ENCODE measurements at places on chromosomes 13 and 19.

DNA sequence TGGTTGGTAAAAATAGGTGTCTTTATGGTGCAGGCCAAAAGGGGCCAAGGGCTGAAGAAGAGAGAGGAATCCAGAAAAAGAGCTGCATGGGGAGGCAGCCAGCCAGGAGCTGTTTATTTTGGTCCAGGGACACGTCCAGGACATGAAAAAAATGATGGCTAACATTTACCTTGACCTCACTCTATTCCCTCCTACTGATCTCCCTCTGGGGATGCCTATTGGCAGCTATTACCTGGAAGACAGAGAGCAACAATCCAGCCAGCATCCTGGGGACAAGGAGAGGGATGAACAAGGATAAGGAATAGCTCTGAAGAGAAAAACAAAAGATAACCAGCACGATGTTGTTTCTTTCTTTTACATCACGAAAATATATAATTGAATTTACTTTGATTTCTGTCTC lies 1599.6 kb downstream of the SLITRK5 start:
- DNase-seq: no peak

DNA sequence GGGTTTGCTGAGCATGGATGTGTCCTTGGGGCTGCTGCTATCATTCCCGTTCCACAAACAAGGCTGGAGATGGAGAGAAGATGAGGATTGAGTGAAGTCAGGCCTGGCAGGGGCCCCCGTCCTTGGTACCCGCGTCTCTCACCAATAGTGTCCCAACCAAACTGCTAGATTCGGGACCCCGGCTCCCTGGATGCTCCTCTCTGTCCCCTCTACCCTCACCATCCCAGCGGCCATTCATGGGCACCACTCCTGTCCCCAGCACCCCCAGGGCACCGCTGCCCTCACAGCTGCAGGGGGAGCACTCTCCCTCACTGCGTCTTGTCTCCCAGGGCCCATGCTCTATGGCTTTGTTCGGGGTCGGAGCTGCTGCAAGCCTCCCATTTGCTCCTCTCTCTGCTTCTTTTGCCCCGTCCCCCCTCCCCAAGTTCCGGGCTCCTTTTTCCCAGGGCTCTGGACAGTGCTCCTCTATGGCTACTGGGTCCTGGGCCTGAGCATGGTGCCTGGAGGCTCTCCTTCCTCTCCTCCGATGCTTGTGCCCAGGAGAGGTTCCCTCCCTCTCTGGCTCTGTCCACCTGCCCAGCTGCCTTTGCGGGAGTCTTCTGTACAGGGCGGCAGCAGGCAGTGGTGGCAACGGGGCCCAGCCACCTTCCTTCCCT lies 219.5 kb downstream of the TEX29 start:
- no peak for DNase-seq

- DNase-seq: peak; percentile 41
Measured at GRCh38 chr19:43525836-43526771, 897 bp downstream of the ETHE1 start.

DNA sequence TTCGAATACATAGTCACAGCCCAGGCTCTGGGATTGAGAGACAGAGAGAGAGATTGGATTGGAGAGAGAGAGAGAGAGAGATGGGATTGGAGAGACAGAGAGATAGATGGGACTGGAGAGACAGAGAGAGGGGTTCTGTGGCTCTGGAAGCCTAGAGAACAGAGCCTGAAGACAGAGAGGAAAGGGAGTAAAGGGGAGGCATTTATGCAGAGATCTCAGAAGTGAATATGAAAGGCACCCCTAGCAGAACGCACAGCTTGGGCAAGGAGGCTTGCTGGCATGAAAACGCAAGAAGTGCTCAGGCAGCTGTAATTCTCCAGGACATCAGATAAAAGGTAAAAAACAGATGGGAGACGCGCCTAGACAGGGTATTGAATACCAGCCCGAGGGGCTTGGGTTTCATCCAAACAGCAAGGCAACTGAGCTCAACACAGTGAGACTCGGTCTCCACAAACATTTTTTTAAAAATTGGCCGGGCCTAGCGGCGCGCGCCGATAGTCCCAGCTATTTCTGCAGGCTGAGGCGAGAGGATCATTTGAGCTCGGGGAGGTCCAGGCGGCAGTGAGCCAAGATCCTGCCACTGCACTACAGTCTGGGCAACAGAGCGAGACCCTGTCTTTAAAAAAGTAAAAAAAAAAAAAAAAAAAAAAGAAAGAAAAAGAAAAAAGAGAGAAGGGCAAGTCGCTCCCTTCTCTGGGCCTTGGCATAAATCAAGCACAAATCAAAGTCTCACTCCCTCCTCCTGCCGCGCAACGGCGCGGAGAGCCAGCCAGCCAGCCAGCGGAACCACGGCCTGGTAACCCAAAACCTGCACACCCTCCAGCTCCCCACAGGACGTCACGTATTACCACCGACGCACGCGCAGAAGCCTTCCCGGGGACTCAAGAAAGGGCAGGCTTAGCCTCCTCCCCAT lies 774 bp upstream of the PPP2R1A start:
- DNase-seq: no peak

DNA sequence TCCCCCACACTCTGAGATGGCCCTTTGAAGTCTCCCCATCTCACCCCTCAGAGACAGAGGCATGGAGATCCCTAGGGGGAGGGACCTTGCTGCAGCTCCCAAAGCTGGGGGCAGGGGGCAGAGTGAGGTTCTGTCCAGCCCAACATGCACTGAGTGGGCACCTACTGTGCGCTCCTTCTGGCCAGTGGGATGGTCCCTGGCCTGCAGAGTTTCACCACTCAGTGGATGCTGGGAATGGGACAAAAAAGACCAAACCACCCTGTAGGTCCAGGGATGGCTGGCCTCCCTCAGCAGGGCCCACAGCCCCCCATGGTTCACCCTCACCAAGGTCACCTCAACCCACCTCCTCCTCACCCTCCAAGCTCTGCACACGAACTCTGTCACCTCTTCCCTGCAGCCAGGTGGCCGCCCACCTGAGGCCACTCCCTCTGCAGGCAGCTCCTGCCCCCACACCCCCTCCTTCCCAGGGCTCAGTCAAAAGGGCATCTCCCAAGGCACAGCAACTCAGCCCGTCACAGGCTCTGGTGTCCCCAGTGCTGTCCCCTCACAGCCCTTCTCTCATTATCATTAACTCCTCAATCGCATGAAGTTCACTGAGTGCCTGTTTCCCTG lies 16.1 kb downstream of the CEACAM21 start:
- no peak for DNase-seq

GRCh38 chr13:94598281-94598680 lies 2.3 kb upstream of the TGDS start:
- DNase-seq: no peak

DNA sequence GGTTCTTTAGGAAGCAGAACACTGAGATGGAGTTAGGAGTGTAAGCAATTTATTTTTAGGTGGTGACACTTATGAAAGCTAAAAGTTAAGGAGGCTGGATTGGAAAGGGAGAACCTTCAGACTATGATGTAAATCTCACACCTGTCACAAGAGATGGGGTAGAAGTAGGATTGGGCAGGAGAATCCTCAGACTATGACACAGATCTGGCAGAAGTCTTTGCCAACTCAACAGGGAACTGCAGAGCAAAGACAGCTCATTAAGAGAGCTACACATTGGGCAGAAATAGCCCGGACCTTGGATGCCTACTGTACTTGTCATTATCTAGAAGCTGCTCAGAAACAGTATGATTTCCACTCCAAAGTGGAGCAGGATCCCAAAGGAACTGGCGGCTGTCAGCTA lies 134.4 kb downstream of the DNAJC15 start:
- no peak for DNase-seq

- no peak for DNase-seq
Measured at GRCh38 chr13:45364876-45365557, 24.0 kb upstream of the TPT1 start.

DNA sequence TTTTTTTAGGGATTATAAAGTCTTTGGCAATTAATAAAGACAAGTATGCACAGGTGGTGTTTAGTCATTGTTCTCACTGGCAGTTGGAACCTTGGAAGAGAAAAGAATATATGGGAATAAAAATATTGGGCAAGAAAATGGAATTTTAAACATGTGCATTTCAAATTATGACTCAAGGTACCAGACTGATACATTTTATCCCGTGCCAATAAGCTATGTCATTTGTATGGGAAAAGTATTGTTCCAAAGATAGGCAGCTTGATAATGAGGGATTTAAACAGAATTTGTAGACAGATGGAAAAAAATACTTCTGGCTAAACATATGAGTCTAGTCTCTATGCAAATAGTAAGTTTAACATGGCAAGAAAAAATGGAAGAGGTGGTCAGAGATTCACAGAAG lies 169.5 kb upstream of the UFM1 start:
- no peak for DNase-seq

- DNase-seq: no peak
Measured at GRCh38 chr19:35723671-35724070, 5.9 kb downstream of the KMT2B start.

DNA sequence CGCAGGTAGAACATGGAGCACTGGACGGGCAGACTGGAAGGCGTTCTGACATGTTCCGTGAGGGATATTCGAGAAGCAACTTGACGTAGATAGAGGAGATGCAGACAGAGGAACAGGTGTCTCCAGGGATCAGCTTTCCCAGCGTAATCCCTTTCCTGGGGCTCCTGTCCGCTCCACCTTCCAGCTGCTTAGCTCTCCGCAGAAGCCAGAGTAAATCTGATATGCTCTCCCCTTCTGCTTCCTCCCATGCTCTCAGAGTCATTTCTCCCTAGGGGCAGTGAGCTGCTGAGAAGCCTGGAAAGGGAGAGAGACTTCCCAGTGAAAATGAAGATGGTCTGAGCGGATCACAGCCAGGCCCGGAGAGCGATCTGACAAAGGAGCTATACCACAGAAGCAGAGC lies 23.0 kb upstream of the OLFM4 start:
- DNase-seq: peak; percentile 24

- DNase-seq: peak; percentile 31
Measured at GRCh38 chr19:13150931-13151604, 857 bp downstream of the IER2 start.

DNA sequence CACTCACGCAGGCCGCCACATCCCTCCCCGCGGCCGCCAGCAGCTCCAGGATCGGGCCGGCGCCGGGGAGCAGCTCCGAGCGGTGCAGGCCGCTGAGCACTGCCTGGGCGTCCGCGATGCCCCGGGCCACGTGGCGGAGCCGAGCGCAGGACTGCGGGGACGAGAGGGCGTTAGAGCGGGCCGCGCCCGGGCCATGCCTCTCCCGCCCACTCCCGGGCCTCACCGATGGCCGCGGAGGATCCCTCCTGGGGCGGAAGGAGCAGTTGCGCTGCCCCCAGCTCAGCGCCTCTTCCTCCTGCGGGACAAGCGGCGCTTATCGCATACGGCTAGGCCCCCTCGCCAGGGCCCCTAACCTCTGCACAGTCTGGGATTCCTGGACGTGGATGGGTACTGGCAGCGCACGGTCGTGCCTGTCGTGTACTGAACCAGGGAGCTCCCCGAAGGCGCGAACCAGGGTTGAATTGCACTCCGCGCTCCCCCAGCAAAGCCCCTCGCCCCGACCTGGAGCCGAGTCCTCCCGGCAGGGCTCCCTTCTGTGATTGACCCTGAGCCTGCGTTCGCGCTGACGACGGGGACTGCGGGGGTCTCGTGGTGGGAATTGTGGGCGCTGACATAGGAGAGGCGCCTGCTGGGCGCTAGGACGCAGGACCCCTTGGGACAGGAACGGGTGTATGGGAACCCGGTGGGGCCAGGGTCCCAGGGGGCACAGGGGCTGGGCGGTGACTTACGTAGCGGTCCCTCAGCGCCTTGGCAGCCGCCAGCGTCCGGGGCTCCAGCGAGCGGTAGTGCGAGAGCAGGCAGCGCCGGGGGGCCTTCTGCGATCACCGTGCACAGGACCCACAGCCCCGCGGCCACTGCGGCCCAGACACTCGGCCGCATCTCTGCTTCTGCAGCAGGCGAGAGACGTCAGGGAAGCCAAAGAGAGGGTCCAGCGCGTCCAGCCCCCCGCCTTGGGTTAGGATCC lies 673 bp downstream of the IFNL4 start:
- peak; percentile 42 for DNase-seq

- DNase-seq: peak; percentile 65
Measured at GRCh38 chr19:49489601-49490167, 2.3 kb downstream of the RPL13A start.

DNA sequence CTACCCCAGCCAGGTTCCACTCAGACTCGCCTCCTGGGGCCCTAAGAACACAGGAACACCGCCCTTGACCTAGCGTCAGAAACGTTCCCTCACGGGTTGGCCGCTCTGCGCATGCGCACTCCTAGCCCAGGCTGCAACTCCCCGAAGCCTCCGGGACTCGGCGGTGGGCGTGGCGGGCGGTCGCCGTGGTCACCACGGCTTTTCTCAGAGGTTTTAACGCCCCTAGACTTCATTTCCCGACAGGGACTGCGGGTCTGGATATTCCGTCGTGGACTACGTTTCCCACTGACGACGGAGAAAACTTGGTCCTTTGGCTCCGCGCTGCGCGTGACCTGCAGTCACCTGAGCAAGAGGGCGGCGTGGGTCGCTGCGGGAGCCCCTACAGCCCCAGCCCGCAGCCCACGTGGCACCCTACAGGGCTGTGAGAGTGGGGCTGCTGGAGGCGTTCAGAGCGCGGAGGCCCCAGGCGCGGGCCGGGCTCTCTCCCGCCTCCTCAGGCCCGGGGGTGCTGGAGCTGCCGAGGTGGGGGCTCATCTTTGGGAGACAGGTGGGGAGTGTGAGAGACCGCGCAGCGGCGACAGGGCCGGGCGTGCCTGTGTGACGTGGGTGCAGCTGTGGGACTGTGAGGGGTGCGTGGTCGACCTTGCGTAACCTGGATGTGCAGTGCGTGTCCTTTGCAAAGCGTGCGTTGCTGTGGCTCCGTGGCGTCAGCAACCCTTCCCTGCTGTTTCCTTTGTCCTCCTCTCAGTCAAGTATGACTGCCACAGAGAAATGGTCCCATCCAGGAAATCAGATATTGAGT lies 38.0 kb upstream of the ZNF573 start:
- no peak for DNase-seq

- no peak for DNase-seq
Measured at GRCh38 chr13:97287047-97287383, 64.9 kb downstream of the MBNL2 start.

DNA sequence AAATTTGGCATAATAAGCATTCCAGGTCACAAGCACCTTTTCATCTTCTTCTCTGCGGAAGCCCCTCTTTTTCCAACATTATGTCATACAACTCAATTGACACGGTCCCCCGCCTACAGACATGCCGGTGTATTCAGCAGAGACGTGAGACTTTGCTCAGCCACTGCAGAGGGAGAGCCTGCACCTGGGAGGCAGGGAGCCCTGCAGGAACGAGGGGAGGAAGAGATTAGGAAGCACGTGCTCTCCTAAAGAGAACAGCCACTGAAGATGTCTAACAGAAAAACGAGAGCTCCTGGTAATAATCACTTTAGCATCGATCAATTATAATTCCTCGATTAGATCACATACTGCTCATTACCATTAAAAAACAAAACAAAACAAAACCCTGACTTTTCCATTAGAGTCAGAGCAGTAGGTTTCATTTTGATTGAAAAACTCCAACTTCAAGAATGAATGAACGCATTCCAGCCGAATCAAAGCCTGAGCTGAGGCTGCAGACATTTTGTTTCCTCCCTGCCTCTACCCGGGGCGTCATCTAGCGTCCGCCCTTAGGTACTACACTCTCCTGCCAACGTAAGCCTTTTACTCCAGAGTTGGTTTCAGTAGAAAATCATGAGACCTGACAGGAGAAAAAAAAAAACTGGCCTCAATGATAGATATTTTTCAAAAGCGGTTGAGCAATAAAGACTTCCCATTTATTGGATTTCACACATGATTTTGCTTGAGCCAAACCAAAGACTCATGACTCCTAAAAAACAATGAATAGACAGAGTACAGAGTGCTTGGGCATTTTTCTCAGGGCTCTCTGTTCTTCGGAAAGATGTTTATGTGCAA lies 194.5 kb downstream of the KATNAL1 start:
- DNase-seq: peak; percentile 86

Data from ELF-1 (cell line).